Kidney epithelial cell (primary cell): ENCODE measurements at places on chromosomes 2 and 18. TPM values are rescaled to one million over a fixed set of nuclear protein-coding genes. Genes with fewer than 3 reads are reported as not detected.

The DIPK1C gene
- not detected in 2 replicates for total RNA-seq

The ODC1 gene
- 354 and 394 TPM in 2 replicates for total RNA-seq

The DNAJC5G gene
- not detected in 2 replicates for total RNA-seq

The ZNF516 gene
- total RNA-seq = 48.2 and 56.1 TPM in 2 replicates

The NT5DC4 gene
- total RNA-seq = 0.14 TPM in 1 of 2 replicates, not detected in the other

The DYSF gene
- 42.8 and 49.0 TPM in 2 replicates for total RNA-seq

The TLX2 gene
- total RNA-seq = 0.27 TPM in 1 of 2 replicates, not detected in the other
